Gastrocnemius medialis (tissue), 4 donors: ENCODE measurements at places on chromosomes 2 and 18. TPM values are rescaled to one million over a fixed set of nuclear protein-coding genes. Genes with fewer than 3 reads are reported as not detected.

Gene SLC9A4
- not detected for total RNA-seq

Gene LRRTM1
- not detected for total RNA-seq

Gene SDC1
- 1.2 TPM for total RNA-seq

Gene PMS1
- total RNA-seq = 6.9 TPM

Gene ZAP70
- total RNA-seq = 0.25 TPM

Gene COLEC11
- total RNA-seq = not detected

Gene SGPP2
- total RNA-seq = 0.17 TPM

Gene CTAGE1
- total RNA-seq = not detected

Gene SEPTIN2
- 81.3 TPM for total RNA-seq

Gene LOXHD1
- not detected for total RNA-seq

Gene PRSS56
- 3.2 TPM for total RNA-seq

Gene RPRM
- total RNA-seq = not detected

Gene GAD1
- total RNA-seq = not detected

Gene C2orf72
- total RNA-seq = 0.44 TPM

Gene SMCHD1
- 43.6 TPM for total RNA-seq

Gene COQ10B
- total RNA-seq = 10.0 TPM

Gene REG1B
- total RNA-seq = 1.4 TPM

Gene TMEM163
- total RNA-seq = not detected

Gene RNMT
- 19.6 TPM for total RNA-seq
